ENCODE measurements at places on chromosomes 1 and 21. TPM values are rescaled to one million over a fixed set of nuclear protein-coding genes. Genes with fewer than 3 reads are reported as not detected.
A peak's percentile ranks its signal among the peaks of the same experiment; 100 is the strongest.

RBM15 gene
- 28.6 TPM for total RNA-seq

DNA sequence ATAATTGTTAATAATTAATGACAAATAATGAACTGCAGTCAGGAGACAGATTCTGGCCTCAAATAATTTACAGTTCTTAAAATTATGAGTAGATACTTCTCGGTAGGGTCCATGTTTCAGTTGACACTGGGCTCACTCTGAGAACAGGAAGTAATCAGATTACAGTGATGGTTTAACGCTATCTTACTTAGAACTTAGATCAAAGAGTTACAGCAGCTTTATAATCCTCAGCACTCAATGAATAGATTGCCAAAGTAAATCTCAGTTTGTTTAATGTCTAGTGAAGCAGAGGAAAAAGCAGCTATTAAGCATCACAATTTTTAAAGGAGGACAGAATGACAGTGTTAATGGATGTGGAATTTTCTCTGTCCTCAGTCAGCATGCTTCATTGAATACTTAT lies 79.6 kb downstream of the PDE4B start:
- no peak for DNase-seq
- H3K4me1 ChIP-seq = no peaks in the 10 kb centered on the region
- no peaks in the 10 kb centered on the region for H3K27me3 ChIP-seq
- H3K27ac ChIP-seq = no peak overlapping the region
- H3K4me3 ChIP-seq = no peak overlapping the region

DNA sequence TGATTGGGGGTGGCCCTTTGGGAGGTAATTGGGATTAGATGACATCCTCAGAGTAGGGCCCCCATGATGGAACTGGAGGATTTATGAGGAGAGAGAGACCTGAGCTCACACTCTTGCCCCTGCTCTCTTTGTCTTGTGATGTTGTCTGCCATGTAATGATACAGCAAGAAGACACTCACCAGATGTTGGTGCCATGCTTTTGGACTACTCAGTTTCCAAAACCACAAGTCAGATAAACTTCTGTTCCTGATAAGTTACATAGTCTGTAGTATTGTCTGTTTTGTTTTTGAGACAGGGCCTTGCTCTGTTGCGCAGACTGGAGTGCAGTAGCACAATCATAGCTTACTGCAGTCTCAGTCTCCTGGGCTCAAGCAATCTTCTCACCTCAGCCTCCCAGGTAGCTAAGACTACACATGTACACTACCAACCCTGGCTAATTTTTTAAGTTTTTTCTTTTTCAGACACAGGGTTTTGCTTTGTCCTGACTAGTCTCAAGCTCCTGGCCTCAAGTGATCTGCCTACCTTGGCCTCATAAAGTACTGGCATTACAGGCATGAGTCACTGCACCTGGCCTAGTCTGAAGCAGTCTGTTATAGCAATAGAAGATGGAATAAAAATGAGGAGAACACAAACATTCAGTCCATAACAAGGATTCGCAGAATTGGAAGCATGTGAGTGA lies 115.0 kb upstream of the GALNT2 start:
- H3K27me3 ChIP-seq = no peaks in the 10 kb centered on the region
- no peak overlapping the region for H3K4me3 ChIP-seq
- H3K36me3 ChIP-seq = no peaks in the 10 kb centered on the region
- no peak for DNase-seq
- no peak overlapping the region for H3K27ac ChIP-seq

GRCh38 chr1:113118266-113118665 lies 45.3 kb downstream of the LRIG2 start:
- no peaks in the 10 kb centered on the region for H3K36me3 ChIP-seq
- DNase-seq = no peak
- H3K27ac ChIP-seq = no peak overlapping the region
- no peaks in the 10 kb centered on the region for H3K27me3 ChIP-seq
- no peaks in the 10 kb centered on the region for H3K4me1 ChIP-seq

GRCh38 chr1:98057236-98057910 lies 136.5 kb upstream of the DPYD start:
- DNase-seq = no peak
- no peaks in the 10 kb centered on the region for H3K36me3 ChIP-seq
- H3K4me1 ChIP-seq = peaks cover 5% of the 10 kb centered on the region
- H3K27me3 ChIP-seq = peaks cover 18% of the 10 kb centered on the region

VHLL gene
- total RNA-seq = not detected

SMCP gene
- not detected for total RNA-seq

RAB7B gene
- 0.39 TPM for total RNA-seq

DNA sequence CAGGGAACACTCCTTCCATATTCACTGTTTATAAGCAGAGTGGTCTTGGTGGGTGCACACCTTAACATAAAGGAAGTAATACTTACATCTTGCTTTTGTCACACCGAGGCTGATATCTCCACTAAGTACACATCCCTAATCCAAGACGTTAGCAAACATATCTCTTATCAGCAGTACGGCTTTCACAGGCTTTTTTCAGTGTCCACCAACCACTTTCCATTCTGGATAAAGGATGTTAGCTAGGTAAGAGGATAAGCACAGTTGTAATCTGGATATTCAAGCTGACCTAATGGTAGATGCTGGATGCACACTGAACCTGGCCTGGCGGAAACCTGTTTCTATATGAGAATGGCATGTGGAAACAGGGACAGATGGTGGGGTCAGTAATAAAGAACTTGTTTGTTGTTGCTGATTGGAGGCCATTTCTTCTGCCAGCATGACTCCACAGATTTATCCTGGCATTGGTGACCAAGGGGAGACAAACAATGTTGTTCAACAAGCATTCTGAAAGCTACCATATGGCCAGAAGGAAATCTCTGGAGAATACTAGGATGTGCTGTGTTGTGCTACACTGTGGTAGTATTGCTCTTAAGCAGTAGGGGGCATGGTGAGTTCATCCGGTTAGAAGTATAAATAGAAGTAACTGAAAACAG lies 416.4 kb downstream of the PTBP2 start:
- no peak overlapping the region for H3K27ac ChIP-seq
- H3K27me3 ChIP-seq = no peaks in the 10 kb centered on the region
- no peak overlapping the region for H3K4me3 ChIP-seq
- no peaks in the 10 kb centered on the region for H3K36me3 ChIP-seq
- peaks cover 11% of the 10 kb centered on the region for H3K4me1 ChIP-seq

DNA sequence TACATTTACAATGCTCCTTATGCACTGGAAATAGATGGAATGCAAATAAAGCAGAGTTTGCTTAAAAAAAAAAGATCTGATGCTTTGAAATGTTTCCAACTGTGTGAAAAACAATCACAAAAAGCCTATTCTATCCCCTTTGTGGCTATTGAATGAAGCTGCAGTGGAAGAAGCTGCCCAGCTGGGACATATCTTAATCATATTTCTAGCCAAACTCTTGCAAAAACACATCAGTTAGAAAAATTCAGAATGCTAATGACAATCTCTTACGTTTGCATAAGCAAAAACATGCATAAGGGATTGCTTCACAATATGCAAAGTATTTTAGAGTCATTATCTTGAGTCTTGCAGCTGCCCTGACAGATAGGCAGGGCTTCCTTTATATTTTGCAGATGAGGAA lies 526.4 kb upstream of the USP24 start:
- no peak overlapping the region for H3K27ac ChIP-seq
- no peaks in the 10 kb centered on the region for H3K36me3 ChIP-seq
- no peak for DNase-seq
- H3K4me3 ChIP-seq = no peak overlapping the region

DNA sequence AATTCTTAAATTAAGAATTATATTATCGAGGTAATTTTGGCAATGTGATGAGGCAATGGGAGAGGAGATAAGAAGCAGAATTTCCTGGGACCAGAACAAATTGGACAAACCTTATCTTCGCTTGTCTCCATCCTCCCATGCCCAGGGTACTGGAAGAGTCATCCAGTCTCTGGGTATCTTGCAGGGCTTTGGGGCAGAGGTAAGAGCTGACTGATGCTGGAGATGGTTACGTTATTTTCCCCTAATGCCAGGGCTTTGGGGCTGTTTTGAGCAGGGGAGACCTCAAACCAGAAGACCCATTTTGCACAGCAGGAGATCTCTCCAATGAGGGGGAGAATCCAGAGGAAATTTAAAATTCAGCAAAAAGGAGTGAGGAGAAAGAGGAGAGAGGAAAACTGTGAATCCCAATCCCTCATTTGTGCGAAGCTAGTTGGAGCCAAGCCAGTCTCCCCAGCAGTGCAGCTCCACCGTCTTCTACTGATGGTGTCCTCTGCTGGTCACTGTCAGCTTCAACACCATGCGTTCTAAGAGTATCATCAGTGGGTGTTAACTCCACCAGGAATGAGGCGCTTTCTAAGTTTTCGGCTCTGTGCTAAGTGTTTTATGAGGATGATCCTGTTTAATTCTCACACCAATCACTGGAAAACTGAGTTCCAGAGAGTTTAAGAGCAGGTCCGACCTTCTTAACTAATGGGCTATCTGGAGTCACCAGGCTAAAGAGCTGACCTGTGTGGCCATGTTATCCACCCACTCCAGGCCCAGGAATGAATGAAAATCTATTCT lies 86.8 kb upstream of the CD34 start:
- peak; percentile 89 for DNase-seq
- no peaks in the 10 kb centered on the region for H3K36me3 ChIP-seq
- no peak overlapping the region for H3K27ac ChIP-seq
- no peaks in the 10 kb centered on the region for H3K27me3 ChIP-seq
- H3K4me3 ChIP-seq = no peak overlapping the region

DNA sequence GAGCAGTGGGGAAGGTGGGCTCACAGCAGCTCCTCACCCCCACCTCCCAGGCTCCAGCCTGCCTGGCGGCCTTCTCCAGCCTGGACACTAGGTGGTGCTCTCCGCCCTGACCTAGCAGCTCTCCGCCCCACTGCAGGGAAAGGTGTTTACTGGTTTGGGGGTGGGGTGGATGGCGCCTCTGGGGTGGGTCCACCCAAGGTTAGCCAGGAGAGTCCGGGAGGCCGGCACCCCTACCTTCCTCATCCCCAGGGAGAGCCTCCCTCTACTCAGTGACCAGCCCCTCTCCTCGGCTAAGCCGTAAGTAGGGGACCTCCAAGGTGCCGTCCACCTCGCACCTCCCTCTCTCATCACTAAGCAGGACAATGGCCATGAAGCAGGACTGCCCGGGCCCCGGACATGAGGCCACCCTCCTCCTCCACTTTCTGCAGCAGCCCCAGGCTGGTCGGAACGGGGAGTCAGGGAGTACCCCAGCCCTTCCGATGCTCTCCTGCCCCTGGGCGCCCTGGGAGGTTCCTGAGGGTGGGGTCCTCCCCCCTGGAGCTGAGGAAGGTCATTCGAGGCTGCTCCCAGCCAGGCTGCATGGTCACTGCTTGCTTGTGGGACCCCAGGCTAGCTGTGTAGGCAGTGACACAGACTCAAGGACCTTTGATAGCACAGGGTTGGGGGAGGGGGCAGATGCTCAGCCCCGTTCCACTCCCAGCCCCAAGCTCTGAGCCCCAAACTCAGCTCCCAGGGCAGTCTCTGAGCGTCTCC lies 101.4 kb upstream of the VAMP3 start:
- no peaks in the 10 kb centered on the region for H3K4me1 ChIP-seq
- H3K27ac ChIP-seq = no peak overlapping the region
- peak; percentile 77 for DNase-seq
- no peaks in the 10 kb centered on the region for H3K27me3 ChIP-seq
- no peaks in the 10 kb centered on the region for H3K36me3 ChIP-seq

- H3K4me1 ChIP-seq = no peaks in the 10 kb centered on the region
- no peak for DNase-seq
Observed at GRCh38 chr1:78702426-78702825, 52.8 kb downstream of the IFI44 start.

VSIG8 gene
- total RNA-seq = not detected

- no peaks in the 10 kb centered on the region for H3K4me1 ChIP-seq
- peaks cover 8% of the 10 kb centered on the region for H3K27me3 ChIP-seq
- DNase-seq = no peak
Observed at GRCh38 chr1:157376681-157377080, 175.6 kb downstream of the FCRL5 start.

DNA sequence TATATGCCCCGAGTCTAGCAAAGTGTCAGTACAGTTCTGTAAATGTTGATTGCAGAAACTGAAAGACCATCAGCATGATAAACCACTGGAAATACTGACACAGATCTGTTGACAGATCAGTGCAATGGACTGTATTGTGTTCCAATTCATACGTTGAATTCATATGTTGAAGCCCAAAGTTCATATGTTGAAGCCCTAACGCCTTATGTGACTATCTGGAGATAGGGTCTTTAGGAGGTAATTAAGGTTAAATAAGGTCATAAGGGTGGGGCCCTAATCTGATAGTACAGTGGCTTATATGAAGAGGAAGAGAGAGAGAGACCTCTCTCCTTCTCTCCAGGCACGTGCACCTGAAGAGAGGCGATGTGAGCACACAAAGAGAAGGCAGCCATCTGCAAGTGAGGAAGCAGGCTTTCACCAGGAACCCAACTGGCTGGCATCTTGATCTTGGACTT lies 144.7 kb downstream of the MRPL39 start:
- H3K4me1 ChIP-seq = peaks cover 4% of the 10 kb centered on the region
- no peaks in the 10 kb centered on the region for H3K36me3 ChIP-seq
- no peak overlapping the region for H3K4me3 ChIP-seq
- H3K27me3 ChIP-seq = no peaks in the 10 kb centered on the region
- DNase-seq = no peak
- H3K27ac ChIP-seq = no peak overlapping the region

DNA sequence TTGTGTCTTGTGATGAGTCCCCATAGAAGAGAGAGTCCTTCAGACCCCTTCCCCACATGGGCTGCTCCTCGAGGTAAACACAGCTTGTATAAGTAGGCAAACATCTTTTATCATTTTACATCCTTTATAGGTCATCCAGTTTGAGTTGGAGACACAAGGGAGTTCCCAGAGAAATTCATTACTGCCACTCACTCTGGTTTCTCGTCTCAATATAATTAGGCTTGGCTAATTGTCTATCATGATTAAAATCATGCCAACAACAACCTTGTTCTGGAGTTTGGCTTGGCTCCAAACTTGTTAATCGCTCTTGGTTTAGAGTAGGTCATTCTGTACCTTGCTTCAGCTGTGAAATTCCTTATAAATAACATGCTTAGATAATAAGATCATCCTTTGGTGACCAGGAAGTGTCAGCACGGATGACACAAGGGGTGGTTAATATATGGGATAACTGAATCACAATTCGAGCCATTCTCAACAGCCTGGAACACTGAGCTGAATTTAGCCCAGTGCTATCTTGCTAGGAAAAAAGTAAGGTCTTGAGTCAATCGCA lies 70.7 kb upstream of the DAB1 start:
- H3K4me3 ChIP-seq = no peak overlapping the region
- no peaks in the 10 kb centered on the region for H3K4me1 ChIP-seq
- no peaks in the 10 kb centered on the region for H3K27me3 ChIP-seq
- no peak for DNase-seq

DNA sequence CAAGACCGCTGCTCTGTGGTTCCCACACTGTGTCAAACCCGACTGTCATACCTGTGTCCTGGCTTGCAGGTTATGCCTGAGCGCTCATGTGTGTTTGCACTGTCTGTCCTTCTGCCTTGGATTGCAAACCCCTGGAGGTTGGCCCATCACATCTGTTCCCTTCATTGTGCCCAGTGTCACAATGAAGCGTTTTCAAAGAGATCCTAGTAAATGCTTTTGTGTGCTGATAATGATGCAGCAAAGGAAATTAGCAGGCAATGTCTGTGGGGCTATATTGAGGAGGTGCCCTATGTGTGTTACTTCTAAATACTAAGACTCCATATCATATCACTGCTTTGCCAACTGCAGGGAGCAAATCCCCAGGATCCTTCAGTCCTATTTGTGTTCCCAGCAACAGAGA lies 424.4 kb upstream of the NFIA start:
- no peak overlapping the region for H3K27ac ChIP-seq
- H3K4me3 ChIP-seq = no peak overlapping the region
- H3K27me3 ChIP-seq = no peaks in the 10 kb centered on the region
- H3K36me3 ChIP-seq = no peaks in the 10 kb centered on the region
- no peak for DNase-seq

- no peak overlapping the region for H3K4me3 ChIP-seq
- DNase-seq = peak; percentile 81
- peaks cover 9% of the 10 kb centered on the region for H3K4me1 ChIP-seq
- no peaks in the 10 kb centered on the region for H3K36me3 ChIP-seq
- no peaks in the 10 kb centered on the region for H3K27me3 ChIP-seq
- no peak overlapping the region for H3K27ac ChIP-seq
Observed at GRCh38 chr1:180515857-180516388, 13.5 kb upstream of the ACBD6 start.
